ENCODE measurements at places on chromosomes 3 and 15. TPM values are rescaled to one million over a fixed set of nuclear protein-coding genes. Genes with fewer than 3 reads are reported as not detected.

GRCh38 chr15:41993472-41994170 is 21.3 kb upstream of the EHD4 start:
- peaks cover 14% of the 10 kb centered on the region for H3K4me1 ChIP-seq
- H3K36me3 ChIP-seq, result no peaks in the 10 kb centered on the region
- H3K27ac ChIP-seq, result no peak overlapping the region
- no peak for DNase-seq
- no peak overlapping the region for H3K4me3 ChIP-seq

DNA sequence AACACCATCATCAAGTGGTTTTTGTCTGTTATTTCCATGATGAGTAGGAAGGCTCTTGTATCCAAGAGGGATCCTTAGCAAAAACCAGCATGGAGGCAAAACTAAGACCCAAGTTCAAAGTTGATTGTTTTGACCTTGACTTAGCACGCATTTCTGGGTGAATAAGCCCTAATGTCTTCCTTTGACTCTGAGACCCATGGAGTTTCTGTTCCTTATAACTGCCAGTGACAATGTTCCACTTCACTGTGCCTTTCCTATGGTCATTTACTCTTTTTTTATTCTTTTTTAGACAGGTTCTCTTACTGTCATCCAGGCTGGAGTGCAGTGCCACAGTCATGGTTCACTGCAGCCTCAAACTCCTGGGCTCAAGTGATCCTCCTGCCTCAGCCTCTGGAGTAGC is 118.2 kb upstream of the MRPL3 start:
- H3K4me1 ChIP-seq, result no peaks in the 10 kb centered on the region
- no peak overlapping the region for H3K27ac ChIP-seq

GRCh38 chr3:183779896-183780465 is 45.4 kb downstream of the MAP6D1 start:
- no peak overlapping the region for H3K27ac ChIP-seq
- no peaks in the 10 kb centered on the region for H3K36me3 ChIP-seq
- no peak overlapping the region for H3K4me3 ChIP-seq
- no peak for DNase-seq
- no peaks in the 10 kb centered on the region for H3K4me1 ChIP-seq

- DNase-seq, result no peak
- peaks cover 11% of the 10 kb centered on the region for H3K4me1 ChIP-seq
- no peak overlapping the region for H3K27ac ChIP-seq
- H3K36me3 ChIP-seq, result no peaks in the 10 kb centered on the region
- no peak overlapping the region for H3K4me3 ChIP-seq
Observed at GRCh38 chr15:50825946-50826345, 60.4 kb upstream of the SPPL2A start.

GRCh38 chr3:114418107-114418506 is 124.3 kb downstream of the TIGIT start:
- no peak overlapping the region for H3K4me3 ChIP-seq
- DNase-seq, result no peak
- H3K27me3 ChIP-seq, result no peaks in the 10 kb centered on the region
- H3K36me3 ChIP-seq, result no peaks in the 10 kb centered on the region
- H3K4me1 ChIP-seq, result peaks cover 88% of the 10 kb centered on the region

DNA sequence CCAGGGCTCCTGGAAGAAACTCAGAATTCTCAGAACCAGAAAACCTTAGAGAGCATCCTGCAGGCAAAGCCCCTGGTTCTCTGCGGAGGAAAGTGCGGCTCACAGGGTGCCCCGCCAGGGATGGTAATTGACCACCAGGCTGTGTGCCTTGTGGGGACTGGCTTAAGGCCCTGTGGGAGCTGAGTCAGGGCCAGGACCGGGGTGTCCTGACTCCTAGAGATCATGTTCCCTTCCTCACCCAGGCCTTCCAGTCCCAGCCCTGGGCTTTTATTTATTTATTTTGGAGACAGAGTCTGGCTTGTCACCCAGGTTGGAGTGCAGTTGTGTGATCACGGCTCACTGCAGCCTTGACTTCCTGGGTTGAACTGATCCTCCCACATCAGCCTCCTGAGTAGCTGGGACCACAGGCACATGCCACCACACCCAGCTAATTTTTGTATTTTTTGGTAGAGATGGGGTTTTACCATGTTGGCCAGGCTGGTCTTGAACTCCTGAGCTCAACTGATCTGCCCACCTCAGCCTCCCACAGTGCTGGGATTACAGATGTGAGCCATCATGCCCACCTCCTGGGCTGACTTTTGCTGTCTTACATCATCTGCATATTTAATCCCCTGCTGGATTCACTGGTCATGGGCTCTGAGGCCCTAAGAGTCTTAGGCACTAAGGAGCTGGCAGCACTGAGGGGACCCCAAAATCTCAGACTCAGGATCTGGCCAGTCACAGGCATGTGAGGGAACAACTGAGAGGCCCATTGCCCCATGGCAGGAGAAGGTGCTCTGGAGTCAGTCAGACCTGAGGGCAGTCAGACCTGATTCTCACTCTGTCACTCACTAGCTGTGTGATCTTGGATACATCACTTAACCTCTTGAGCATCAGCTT is 20.4 kb upstream of the LAMP3 start:
- no peaks in the 10 kb centered on the region for H3K36me3 ChIP-seq
- DNase-seq, result peak; percentile 13
- peaks cover 23% of the 10 kb centered on the region for H3K27me3 ChIP-seq
- peaks cover 6% of the 10 kb centered on the region for H3K4me1 ChIP-seq
- H3K27ac ChIP-seq, result no peak overlapping the region

DNA sequence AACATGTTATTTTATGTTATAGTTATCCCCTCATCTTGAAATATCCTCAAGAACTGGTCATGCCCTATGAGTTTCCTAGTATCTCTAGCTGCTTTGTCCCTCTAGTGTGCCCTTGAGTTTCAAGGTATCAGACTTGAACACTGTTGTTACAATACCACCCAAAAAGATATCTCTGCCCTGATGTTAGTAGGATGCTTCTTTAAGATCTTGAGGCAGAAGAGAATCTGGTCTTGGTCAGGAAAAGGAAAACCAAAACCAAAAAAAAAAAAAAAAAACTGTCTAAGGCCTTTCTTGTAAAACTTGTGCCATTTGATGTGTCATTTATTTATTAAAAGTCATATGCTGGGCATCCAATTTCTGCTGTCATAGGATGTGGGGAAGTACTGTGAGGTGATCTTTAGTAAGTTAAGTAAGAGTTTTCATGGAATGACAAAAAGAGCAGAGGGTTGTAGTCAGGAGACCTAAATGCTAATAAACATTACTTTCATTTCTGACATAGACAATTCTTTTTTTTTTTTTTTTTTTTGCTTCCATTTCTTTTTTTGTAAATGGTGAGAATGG is 229.7 kb downstream of the NECTIN3 start:
- DNase-seq, result no peak
- H3K4me1 ChIP-seq, result no peaks in the 10 kb centered on the region
- H3K27ac ChIP-seq, result no peak overlapping the region
- no peaks in the 10 kb centered on the region for H3K36me3 ChIP-seq
- no peaks in the 10 kb centered on the region for H3K27me3 ChIP-seq
- H3K4me3 ChIP-seq, result no peak overlapping the region

GRCh38 chr3:177306252-177306651 is 109.0 kb upstream of the TBL1XR1 start:
- H3K4me1 ChIP-seq, result no peaks in the 10 kb centered on the region
- no peaks in the 10 kb centered on the region for H3K27me3 ChIP-seq
- no peak for DNase-seq
- no peak overlapping the region for H3K4me3 ChIP-seq

DNA sequence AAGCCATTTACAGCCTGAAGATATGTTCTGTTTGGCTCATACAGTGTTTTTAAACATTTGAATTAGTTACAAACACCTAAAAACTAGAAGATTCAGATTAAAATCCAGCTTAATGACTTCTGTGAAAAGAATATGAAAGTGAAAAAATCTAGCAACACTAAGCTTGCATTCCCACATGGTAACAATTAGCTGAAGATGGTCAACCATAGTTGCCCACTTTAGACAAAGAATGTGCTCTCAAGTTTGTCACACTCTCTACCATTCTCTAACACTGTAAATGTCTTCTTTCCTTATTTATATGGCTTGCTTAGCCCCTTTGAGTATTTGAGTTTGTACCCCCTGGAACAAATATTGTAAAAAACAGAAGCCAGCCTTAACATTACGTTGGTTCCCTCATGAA is 32.7 kb downstream of the HDGFL3 start:
- H3K4me1 ChIP-seq, result no peaks in the 10 kb centered on the region
- H3K4me3 ChIP-seq, result no peak overlapping the region
- no peak for DNase-seq
- H3K27ac ChIP-seq, result no peak overlapping the region

DNA sequence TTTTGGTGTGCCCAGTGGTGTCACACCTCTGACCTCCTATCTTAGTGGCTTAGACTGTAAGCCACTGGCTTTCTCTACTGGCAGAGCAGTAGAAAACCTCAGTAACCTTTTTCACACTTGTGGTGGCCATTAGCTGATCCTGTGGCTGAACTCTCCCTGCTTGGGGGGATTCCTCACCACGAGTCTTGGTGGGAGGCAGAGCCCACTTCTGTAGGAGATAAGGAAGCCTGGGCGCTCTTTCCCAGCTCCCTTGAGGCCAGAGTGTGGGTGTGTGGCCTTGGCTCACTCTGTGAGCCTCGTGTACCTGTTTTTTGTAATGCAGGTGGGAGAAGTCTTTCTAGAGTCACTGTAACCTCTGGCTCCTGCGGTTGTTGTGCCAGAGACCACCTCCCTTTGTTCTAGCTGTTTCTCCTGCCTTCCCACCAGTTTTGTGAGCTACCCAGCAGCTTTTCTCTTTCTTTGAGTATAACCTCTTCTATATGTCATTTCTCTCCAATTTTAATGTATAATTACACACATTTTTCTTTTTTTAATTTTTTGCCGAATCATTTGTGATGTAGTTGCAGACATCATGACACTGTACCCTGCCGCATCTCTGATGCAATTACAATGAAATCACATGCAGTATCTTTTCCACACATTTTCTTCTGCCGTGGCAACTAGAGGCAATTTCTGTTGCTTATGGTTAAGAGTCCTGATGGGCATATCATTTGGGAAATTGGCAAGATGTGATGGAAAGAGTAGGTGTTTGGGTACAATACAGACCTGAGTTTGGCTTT is 13.8 kb downstream of the XCR1 start:
- H3K27me3 ChIP-seq, result no peaks in the 10 kb centered on the region
- no peak for DNase-seq
- no peaks in the 10 kb centered on the region for H3K4me1 ChIP-seq
- H3K27ac ChIP-seq, result no peak overlapping the region

DNA sequence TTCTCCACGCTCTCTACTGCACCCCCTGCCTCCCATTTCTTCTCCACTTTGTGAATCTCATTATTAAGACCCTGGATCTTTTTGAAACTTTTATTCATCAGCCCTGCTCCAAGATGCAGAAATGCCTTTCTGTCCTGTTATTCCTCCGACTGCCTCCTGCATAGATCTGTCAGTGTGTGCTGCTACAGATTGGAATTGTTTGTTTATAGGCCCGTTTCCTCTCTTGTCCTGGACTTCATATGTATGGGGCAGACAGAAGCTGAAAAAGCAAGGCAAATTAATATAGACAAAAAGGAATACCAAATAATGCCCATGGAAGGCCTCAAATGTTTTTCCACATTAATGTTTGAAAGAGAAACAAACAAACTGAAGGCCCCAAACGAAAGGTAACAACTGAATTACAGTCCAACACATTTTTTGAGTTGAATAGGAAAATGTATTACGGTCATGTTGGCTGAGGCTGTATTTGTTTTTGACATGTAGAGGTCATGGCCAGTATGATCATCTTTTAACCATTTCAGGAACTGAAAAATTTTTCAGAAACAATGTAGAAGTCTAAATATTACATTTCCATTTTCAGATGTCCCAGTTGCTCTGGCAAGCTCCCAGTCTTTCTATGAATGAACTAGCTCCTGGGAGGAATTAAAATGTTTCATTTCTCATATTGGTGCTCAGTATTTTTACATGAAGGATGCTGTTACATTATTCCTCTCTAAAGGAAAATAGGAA is 8.8 kb downstream of the CHST2 start:
- H3K27me3 ChIP-seq, result no peaks in the 10 kb centered on the region
- no peak overlapping the region for H3K4me3 ChIP-seq
- peak overlapping the region; percentile 27 for H3K27ac ChIP-seq
- H3K36me3 ChIP-seq, result no peaks in the 10 kb centered on the region

DNA sequence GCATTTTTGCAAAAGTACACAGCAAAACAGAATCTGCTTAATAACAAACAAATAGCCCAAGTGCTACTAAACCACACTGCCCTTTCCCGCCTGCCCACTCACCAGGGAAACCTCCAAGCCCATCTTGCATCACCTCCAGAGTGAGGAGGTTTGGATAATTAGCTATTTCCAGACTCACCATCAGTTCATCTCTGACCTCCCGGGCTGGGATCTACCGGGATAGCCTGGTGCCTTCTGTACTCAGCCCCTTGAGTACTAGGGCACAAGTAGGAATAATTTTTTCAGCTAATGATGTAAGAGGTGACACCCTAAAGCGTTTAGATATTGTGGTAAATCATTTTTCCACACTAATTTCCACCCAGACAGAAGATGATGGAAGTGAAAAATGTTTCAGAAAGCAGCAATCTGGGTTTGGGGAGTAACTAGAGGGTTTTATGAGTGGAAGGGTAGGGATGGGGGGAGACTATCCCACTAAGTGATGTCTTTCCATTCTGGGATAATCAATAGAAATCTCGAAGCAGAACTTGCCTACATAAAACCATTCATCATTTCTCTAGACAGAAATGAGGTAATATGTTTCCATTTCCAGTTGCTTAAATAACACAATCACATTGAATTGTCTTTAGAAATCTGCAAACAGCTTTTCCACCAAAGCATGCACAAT is 40.9 kb downstream of the TAFA4 start:
- no peak overlapping the region for H3K27ac ChIP-seq
- no peak for DNase-seq
- no peaks in the 10 kb centered on the region for H3K4me1 ChIP-seq
- H3K4me3 ChIP-seq, result no peak overlapping the region
- H3K27me3 ChIP-seq, result no peaks in the 10 kb centered on the region

Gene TMEM212
- not detected for total RNA-seq

Gene CCDC54
- not detected for total RNA-seq

Gene CFAP92
- total RNA-seq, result 0.20 TPM

Gene UPK1B
- total RNA-seq, result not detected

Gene PPP1R14D
- total RNA-seq, result 0.51 TPM

Gene CYP8B1
- 0.93 TPM for total RNA-seq

Data from gastrocnemius medialis (tissue), 4 donors.